Activated CD4-positive, alpha-beta T cell treated with anti-CD3 and anti-CD28 coated beads for 24 hours (primary cell): ENCODE measurements at places on chromosomes 4 and X.
A peak's percentile ranks its signal among the peaks of the same experiment; 100 is the strongest.

GRCh38 chr4:151304755-151305154, 20.6 kb downstream of the SH3D19 start:
- no peak for DNase-seq

- no peak for DNase-seq
Observed at GRCh38 chr4:173318648-173319211, 15.4 kb downstream of the HMGB2 start.

DNA sequence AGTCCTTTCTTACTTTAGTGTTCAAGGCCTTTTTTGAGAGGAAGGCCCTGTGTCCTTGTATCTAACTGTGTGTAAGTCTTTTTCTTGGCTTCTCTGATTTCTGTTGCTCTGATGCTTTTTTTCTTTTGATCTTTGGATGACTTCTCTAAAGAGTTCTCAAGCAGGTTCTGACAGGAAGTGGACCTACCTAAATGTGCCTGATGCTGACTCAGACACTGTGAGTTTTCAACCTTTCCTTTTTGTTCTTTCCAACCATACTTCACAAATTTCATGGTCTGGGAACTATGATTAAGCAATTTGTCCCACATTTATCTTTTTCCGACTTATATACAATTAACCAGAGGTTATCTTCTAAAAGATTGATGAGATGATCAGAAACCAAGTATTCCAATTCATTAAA, 96.5 kb downstream of the SYTL5 start:
- no peak for DNase-seq

DNA sequence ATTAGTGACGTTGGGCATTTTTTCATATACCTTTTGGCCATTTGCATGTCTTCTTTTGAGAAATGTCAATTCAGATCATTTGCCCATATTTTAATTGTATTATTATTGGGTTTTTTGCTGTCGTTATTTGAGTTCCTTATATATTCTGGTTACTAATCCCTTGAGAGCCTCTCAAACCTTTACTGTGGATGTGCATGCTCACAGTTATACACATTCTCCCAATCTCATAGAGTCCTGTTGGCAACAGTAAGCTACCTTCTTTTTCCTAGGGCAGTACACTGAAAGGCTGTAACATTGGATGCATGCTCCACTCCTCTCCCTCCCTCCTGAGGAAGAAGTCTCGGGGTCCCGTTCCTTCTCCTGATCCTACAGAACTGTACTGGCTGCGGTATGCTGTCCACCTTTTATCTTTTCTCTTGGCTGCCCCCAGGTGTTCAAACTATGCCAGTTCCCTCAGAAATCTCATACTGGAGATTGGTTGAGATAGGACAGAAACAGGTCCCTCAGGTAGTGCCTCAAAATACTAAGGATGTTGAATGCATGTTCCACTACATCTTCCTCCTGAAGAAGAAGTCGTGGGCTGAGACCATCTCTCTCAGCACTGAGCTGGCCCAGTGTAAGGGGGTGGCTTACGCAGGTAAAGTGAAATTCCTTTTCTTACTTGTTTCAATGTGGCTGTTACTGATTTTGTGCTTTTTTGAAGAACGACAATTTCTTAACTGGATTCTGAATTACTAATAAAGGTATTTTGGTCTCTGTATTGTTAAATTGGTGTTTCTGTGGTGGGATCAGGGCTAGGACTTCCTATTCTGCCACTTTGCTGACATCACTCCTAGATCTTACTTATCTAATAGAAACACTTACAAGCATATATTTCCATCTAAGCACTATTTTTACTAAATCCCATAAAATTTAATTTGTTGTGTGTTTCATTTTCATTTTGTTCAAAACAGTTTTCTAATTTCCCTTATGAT, 145.4 kb upstream of the HUWE1 start:
- peak; percentile 35 for DNase-seq

- no peak for DNase-seq
Observed at GRCh38 chrX:1076871-1077651, 135.4 kb downstream of the CRLF2 start.

- no peak for DNase-seq
Observed at GRCh38 chrX:106774981-106775380, 27.5 kb upstream of the TBC1D8B start.

DNA sequence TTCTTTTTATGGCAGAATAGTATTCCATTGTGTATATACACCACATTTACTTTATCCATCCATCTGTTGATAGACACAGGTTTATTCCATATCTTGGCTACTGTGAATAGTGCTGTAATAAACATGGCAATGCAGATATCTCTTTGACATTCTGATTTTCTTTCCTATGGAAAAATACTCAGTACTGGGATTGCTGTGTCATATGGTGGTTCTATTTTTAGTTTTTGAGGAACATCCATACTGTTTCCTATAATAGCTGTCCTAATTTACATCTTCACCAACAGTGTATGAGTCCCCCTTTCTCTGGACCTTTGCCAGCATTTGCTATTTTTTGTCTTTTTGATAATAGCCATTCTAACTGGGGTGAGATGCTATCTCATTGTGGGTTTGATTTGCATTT, 73.5 kb downstream of the GPAT3 start:
- no peak for DNase-seq

- no peak for DNase-seq
Observed at GRCh38 chr4:163895378-163896005, 401.0 kb downstream of the TMA16 start.

DNA sequence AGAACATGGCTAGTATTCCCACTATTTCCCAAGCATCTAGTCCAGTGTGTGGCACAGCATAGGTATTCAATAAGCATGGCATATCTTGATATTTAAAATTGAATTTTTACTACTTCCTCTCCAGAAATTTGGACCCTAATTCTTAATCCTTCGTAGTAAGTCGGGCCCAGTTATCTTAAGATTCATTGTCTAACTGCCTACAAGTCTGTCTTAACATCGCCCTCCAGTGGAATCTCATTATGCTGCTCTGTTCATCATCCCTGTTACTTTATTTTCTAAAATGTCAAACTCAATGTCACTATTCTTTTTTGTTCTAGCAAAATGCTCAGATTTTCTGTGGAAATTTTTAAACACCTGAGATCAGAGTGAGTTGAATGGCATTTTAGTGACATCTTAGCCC, 606.2 kb downstream of the KLHL13 start:
- DNase-seq: no peak

DNA sequence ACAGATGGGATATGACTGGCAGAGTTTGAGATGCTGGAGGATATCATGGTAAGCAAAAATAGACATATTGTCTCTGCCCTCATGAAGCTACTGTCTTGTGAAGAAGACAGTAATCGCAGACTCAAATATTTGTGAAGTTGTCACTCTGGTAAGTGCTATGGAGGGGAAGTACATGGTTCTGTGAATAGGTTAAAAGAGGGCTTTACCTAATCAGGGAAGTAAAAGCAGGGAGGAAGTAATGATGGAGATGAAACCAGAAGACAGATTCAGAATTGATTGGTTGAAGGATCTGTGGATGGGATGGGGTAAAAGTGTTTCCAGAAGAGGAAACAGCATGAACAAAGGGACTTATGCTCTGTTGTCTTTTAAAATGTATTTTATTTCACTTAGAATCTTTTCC, 19.3 kb upstream of the MAGED1 start:
- DNase-seq: no peak

- DNase-seq: no peak
Observed at GRCh38 chr4:48030470-48030869, 13.9 kb downstream of the NIPAL1 start.

- no peak for DNase-seq
Observed at GRCh38 chrX:106957856-106958255, 37.7 kb downstream of the CLDN2 start.

- DNase-seq: no peak
Observed at GRCh38 chr4:83828601-83829000, 292.7 kb downstream of the GPAT3 start.

DNA sequence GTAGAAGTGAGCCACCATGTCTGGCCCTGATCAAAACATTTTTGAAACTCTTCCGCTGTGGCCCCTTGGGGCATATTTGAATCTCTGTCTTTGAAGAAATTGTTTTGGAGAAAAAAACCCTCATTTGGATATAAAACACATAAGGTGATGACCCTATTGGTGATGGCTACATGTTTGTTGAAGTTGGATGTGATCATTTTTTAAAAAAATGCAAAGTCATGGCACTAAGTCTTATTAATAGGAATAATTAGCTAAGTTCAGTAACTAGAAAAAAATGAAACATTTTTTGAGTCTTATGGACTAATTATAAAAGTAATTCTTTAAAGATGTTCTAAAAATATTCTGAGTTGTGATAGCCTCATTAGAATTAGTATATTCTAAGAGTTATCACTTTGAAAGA, 17.9 kb upstream of the BBS7 start:
- DNase-seq: no peak

- DNase-seq: no peak
Observed at GRCh38 chr4:140092094-140092851, 61.7 kb downstream of the MAML3 start.

DNA sequence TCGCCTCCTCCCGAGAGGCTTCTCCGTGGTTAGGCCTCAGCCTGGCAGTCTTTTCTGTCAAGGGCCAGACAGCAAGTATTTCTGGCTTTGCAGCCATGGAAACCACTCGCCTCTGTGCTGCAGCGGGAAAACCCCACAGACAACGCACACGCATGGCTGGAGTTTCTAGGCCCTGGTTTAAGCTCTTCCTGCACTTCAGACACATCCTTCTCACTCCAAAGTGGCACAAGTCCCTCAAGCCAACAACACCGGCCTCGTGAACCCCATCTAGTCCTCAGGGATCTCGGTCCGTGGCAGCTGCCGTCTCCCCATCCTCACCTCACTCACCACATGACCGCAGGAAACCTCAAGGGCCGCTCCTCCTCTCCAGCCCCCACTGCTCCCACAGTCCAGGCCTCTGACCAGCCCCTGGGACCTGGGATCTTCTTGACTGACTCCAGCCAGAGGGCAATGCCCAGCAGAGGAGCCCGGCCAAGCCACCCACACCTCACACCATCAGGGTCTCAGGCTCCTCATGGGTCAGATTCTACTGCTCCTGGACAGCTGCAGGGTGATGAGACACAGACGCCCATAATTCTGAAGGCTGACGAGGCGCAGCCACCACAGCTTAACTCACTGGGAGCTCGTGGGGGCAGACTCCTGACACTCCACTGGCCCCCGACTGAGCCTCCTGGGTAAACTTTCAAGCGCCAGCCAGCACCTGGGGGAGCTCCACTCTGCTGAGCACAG, 21.7 kb downstream of the LETM1 start:
- DNase-seq: no peak

DNA sequence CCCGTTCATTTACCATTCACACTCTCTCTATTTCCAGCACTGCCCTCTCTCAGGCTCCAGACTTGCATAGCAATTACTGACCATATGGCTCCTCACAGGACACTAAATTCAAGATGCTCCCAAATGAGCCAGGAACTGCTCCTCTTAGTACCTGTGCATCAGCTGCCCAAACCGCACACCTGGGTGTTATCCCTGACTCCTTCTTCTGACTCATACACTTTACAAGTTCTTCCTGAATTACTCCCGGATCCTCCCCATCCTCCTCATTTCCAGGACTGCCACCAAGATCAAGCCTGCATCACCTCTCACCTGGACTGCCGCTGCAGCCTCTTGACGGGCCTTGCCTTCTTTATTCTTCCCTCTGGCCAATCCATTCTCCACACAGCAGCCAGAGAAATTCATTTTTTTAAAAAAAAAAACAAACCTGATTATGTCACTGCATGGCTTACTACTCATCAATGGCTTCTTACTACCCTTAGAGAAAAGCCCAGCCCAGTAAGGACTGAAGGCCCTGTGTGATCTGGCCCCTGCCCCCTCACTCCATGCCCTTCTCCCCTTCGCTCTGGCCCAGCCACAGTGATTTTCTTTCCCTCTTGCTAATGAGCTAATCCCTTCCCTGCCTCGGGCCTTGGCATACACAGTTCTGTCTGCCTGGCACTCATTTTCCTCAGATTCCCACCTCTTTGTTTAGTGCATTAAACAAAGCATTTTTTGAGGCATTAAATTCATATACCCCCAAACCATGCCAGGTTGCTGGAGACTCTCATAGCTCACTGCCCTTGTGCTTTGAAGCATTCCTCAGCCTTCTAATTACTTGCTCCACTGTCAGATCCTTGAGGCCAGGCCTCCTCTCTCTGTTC, 92.0 kb downstream of the PDGFRA start:
- no peak for DNase-seq

GRCh38 chr4:71294301-71294700, 44.5 kb upstream of the SLC4A4 start:
- DNase-seq: no peak

- no peak for DNase-seq
Observed at GRCh38 chr4:14364953-14365536, 637.2 kb upstream of the CPEB2 start.

DNA sequence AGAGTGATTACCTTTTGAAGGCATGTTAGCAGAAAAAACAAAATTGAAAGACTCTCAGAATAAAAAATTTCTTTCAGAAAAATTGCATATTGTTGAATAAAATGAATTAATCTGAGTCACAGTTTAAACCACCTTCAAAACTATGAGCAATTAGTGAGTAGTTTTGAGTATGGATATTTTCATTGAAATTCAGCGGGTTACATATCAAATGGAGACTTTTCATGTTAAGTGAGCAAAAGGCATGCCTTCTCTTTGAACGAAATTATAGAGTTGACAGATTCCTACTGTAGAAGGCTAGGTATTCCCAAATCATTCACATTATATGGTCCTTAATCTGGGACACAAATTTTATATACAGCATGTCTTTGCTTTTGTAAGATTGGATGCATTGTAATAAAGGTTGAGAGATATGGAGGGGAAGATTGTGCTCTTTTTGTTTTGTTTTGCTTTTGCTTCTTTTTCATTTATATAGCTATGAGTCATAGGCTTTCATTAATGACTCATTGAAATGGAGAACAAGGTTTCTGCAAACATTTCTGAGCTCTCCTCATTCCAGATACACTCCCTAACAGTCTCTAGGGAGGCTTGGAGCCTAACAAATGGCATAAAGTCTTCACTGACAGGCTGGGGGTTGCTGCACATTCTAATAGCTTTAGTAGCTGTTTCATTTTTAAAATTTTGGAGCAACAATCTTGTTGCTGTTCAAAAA, 21.6 kb downstream of the PCDH18 start:
- no peak for DNase-seq

GRCh38 chrX:43631841-43632240, 24.3 kb upstream of the MAOA start:
- DNase-seq: no peak

DNA sequence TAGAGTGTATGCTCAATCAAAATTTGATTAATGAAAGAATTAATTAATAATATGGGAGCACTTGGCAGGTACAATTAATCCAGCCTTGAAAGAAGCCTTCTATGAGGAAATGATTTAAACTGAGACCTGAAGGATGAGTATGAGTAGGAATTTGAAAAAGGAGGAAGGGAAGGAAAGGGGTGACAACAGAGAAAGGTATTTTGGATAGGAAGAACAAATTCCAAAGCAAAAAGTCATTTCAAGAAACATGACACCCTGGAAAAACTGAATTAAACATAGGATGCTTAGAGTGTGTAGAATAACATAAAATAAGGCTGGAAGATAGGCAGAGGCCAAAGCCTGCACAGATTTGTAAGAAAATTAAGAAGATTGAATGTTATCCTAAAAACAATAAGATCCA, 29.6 kb downstream of the PHOX2B start:
- no peak for DNase-seq

GRCh38 chrX:20063153-20063552, 53.6 kb downstream of the MAP7D2 start:
- no peak for DNase-seq

- DNase-seq: no peak
Observed at GRCh38 chrX:10064736-10065135, 92.0 kb upstream of the CLCN4 start.
